Left hindlimb (tissue), 1 donor: ENCODE measurements at places on chromosomes 12 and 14.

GRCh38 chr14:73422515-73422914 is 35.8 kb downstream of the NUMB start:
- no peak for DNase-seq

GRCh38 chr12:31868965-31869364 is 90.2 kb upstream of the RESF1 start:
- no peak for DNase-seq

- no peak for DNase-seq
Measured at GRCh38 chr12:90829044-90829443, 125.9 kb downstream of the CCER1 start.

- DNase-seq, result no peak
Measured at GRCh38 chr12:1688086-1688710, 2.7 kb upstream of the ADIPOR2 start.

- peak; percentile 75 for DNase-seq
Measured at GRCh38 chr14:92692822-92693226, 55.6 kb downstream of the LGMN start.

DNA sequence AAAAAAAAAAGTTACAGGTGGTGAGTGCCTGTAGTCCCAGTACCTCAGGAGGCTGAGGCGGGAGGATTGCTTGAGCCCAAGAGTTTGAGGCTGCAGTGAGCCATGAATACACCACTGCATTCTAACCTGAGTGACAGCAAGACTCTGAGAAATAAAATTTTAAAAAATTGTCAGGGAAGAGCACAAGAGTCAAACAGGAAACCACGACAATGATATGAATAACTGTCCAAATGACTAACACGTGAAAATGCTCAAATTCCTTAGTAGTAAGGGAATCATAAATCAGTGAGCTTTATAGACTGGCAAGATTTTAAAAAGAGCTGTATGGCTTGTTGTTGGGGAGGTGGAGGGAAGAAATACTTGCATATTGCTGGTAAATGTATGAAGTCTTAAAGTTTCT is 12.9 kb upstream of the ASPG start:
- DNase-seq, result no peak

DNA sequence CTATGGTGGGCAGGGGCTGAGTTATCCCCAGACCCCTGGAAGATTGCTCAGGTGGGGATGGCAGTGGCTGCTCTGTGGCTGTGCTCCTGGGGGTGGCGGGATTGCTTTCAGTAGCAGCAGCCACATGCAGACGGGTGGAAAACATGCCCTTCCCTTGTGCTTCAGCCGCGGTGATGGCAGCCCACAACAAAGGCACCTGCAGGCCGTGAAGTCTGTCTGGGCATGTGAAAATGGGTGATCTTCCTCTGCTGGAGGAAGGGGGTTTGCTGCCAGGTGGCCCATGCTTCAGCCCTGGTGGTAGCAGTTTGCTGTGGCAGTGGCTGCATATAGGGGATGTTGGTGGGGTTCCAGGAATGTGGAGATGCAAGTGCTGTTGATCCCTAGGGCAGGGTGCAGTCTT is 326.2 kb upstream of the RGS6 start:
- DNase-seq, result no peak

- no peak for DNase-seq
Measured at GRCh38 chr14:78690836-78691235, 520.7 kb downstream of the NRXN3 start.

DNA sequence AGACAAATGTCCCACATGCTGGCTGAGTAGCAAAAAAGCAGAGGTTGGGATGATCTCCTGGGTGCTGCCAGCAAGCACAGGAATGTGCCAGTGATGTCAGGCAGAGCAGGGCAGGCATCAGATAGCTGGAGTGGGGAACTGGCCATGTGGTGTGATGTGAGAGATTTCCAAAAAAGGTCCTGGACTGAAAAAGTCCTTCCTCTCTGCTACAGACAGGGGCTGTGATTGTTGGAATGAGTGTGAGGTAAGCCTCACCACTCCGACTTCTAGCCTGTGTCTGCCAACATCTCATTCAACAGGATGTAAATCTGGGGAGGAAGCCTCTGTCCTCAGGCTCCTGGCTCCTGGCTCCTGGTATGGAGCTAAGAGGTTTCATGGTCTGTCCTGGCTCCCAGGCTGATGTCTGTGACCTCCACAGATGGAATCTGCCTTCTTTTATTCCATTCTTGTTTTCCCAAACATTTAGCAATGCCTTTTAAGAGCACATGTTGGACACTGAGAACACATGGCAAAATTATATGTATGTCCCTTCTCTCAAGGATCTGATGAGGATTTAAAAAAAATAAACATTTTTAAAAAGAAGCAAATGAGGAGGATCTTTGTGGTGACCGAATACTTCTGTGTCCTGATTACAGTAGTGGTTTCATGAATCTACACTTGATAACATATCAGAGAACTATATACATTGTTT is 50.1 kb upstream of the STK38L start:
- peak; percentile 56 for DNase-seq

DNA sequence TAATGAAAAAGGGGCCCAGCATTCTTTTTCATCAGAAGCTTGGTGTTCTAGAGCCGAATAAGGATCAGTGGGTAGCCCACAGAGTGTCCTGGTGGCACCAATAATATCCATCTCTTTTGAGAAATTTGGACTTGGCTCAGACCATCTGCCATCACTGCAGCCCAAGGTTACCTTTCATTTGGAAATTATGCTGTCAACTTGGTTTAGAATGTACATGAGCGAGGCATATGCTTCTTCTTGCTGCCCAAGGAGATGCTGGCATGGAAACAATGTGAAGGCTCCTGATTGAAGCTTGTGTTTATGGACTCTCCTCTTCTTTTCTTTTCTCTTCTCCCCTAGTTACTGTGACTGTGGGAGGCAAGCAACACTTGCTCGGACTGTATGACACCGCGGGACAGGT is 50.0 kb downstream of the GPHB5 start:
- DNase-seq, result no peak

- DNase-seq, result no peak
Measured at GRCh38 chr14:46352844-46353243, 298.7 kb downstream of the RPL10L start.

DNA sequence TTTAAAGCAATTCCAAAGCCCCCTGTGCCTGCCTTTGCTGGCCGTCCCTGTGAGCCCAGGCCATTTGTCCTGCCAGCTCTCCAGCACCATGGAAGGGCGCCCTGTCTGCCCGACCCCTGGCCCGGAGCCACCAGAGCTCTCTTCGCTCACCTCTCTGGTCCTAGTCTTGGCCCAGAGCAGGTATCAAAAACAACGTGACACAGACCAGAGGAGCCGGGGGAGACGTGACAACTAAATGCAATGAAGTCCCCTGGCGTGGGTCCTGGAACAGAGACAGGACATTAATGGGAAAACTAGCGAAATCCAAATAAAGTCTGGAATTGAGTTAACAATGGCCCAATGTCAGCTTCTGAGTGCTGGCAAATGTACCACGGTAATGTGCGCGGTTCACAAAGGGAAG is 83.2 kb upstream of the DIO3 start:
- no peak for DNase-seq

DNA sequence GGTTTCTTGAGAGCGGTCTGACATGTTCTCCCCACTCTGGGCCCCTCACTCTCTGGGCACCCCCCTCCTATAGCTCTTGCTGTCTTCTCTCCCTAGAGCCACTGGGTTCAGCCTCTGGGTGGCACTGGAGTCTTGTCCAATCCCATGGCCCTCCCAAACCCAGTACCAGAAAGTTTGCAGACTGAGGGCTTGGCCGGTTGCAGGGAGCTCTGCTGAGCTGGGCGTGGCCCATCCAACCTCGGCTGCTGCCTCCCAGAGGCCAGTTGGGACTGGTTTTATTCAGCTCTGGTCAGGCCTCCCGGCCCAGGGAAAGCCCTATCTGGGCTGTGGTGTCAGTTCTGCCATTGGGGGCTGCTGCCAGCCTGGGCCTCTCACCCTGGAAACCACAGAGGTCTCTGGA is 37.9 kb downstream of the ISCA2 start:
- DNase-seq, result no peak

DNA sequence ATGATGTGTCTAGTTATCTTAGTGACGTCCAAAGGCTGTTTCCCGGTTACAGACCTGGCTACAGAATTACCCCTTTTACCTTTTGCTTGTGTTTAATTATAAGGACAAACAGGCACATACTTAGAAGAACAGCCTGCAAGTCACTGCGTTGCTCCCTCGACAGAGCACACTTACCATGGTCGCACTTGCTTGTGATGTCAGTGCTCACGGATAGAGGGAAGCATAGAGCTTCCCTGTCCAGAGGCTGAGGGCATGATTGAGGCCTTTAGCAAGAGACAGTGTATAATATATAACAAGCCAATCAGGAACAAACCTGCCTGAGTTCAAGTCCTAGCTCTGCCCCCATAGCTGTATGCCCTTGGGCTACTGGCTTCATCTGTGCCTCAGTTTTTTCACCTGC is 73.2 kb upstream of the SCN8A start:
- DNase-seq, result no peak

GRCh38 chr12:105819549-105819948 is 319.2 kb downstream of the NUAK1 start:
- no peak for DNase-seq

GRCh38 chr12:7638760-7639555 is 26.8 kb downstream of the APOBEC1 start:
- peak; percentile 81 for DNase-seq

DNA sequence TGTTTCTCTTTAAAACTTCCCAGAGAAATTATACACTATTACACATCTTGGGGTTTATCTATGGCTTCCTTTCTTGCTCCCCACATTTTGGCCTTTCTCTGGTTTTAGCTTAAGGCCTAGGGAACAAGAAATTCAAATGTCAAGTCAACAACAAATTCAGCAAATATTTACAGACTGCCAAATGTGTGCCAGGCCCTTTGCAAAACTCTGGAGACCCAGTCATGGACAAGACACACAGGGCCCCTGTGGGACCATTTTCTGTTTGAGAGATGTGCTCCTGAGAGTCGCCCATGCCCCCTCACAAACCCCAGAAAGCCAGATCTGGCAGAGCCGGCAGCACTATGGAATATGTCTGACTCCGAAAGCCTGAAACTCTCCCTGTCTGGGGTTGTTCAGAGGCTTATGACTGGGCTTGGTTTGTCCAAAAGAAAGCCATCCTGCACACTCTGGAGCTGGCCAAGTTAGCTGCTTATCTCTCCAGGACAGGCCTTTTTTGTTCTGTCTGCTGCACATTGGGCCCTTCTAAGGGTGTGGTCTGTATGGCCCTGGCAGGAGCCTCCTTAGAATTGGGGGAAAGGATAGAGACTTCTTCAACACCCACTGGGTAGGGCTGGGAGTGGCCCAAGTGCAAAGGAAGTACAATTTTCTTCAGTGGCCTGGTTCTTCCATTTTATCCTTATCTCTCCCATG is 1.1 kb upstream of the KRT3 start:
- DNase-seq, result no peak

- DNase-seq, result no peak
Measured at GRCh38 chr12:128737292-128737966, 86.3 kb downstream of the SLC15A4 start.

DNA sequence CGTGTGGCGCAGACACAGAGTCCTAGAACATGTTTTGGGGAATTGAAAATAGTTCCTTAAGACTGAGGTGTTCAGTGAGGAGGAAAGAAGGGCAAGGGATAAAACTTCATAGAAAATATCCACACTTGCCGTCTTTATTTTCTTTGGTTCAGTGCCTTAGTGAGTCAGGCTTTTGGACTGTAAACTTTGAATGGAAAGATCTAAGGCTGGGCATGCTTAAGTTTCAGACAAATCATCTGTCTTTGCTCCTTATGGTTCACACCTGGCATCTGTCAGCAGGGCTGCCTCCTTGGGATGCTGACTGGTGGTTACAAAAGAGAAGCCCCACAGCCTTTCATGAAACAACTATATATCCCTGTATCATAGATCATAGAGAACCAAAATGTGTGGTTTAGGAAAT is 136.3 kb upstream of the PRICKLE1 start:
- no peak for DNase-seq

DNA sequence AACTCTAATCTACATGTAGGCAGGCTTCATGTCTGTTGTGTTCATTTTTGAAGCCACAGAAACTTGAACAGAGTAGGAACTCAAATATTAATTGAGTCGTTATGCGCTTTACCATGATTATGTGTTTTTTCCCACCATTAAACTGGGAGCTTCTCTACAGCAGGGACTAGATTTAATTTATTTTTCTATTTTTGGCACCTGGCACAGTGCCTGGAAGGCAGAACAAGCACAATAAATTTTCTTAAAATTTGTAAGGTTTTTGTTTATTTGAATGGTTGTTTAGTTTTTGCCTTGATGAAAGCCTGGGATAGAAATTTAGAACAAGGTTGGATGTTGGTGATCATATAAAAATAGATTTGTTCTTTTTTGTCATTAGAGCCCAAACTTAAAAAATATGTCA is 221.7 kb upstream of the PLEKHG7 start:
- DNase-seq, result no peak

DNA sequence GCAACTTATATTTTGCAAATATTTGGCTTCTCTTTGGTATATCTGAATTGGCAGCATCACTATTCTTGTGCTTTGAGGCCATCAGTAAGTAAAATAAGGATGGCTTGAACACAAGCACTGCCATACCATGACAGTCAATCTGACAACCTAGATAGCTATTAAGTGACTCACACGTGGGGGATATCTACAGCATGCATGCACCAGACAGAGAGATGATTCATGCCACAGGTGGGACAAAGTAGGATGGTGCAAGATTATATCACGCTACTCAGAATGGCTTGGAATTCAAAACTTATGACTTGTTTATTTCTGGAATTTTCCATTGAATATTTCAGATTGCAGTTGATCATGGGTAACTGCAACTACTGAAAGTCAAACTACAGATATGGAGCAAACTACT is 675.6 kb upstream of the MDGA2 start:
- DNase-seq, result no peak

GRCh38 chr14:89889626-89890025 is 64.9 kb downstream of the EFCAB11 start:
- DNase-seq, result no peak

DNA sequence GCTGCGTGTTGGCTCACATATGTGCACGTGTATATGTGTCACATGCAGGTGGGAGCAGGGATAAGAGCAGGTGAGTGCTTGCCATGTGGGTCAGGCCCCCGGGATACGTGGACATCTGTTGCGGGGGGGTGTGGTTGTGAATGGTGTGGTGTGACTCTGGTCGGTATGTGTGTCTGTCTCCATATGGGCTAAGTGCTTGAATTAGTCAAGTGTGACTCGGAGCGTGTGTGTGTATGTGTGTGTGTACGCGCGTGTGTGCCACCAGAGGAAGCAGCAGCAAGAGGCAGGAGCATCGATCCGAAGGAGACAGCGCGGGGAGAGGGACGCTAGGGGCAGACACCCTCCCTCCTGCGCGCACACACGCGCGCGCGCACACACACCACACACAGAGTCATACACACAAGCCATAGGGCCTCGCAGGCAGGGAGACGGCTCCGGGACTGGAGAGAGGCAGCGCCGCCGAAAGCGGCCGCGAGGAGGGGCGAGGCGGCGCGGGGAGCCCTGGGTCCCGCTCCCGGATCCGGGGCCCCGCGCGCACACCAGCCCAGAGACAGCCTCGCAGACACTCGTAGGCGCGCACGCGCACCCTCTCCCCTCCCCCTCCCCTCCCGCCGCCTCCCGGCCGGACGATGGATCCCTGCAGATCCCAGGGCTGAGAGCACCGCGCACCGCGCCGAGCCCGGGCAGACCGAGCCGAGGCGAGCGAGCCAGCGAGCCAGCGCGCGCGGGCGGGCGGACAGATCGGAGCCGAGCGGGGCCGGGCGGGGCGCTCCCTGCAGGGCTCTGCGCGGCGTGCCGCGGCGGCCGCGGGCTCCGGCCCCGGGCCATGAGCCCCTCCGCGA is at the start of gene ASIC1:
Gene ASIC1 (plus strand): TSS at position 597 of the 842 bp plus-strand sequence. CDS start 1,171 bp downstream, outside the sequence.
- DNase-seq, result peak; percentile 86
